ENCODE measurements at places on chromosomes 6 and 20.

GRCh38 chr6:44065443-44066140 lies 61.7 kb downstream of the MRPL14 start:
- DNase-seq = no peak

DNA sequence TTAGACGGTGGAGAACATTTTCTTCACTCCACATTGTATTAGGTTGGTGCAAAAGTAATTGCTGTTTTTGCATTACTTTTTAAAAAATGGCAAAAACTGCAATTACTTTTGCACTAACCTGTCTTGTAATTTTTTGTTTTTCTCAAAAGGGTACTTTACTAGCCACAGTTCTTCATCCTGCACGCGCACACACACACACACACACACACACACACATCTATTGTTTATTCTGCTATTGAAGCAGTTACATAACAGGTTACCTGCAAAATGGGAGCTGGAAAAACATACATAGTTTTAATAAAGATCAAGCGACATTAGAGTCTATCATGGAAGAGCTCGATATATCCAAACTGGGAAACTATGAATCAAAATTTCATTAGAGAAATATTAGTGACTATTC lies 235.2 kb downstream of the SIM1 start:
- DNase-seq = no peak

- DNase-seq = no peak
Observed at GRCh38 chr6:53616450-53617357, 48.9 kb downstream of the KLHL31 start.

DNA sequence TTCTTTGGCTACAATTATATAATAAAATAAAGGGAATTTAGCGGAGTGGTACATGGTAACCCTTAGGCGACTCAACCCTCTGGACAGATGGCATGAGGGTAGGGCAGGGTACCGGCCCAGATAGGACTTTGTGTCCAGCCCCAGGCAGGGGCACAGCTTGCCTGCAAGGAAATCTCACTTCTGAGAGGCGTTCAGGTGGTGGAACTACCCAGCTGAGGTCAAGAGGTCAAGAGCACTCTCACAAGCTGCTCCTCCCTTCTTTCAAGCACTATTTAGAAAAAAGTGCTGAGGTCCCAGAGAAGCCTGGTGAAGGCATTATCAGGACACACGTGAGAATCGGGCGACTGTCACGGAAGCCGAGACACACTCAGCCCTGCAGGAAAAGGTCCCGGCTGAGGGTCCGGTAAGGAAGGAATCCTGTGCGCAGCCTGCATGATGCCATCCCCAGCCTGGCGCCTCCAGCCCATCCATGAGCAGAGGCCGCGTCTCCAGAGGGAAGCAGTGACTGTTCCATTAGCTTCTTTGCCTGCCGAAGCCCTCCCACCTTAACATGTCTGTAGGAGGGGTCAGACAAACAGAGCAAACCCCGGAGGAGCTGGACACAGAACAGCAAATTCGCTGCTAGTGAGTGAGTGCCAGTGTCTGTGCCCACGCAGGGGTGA lies 54.8 kb downstream of the WDR27 start:
- DNase-seq = no peak

GRCh38 chr20:48657426-48658197 lies 170.2 kb downstream of the PREX1 start:
- peak; percentile 77 for DNase-seq

- no peak for DNase-seq
Observed at GRCh38 chr6:56416247-56416646, 168.9 kb upstream of the COL21A1 start.

GRCh38 chr6:143180826-143181225 lies 120.1 kb downstream of the AIG1 start:
- no peak for DNase-seq

DNA sequence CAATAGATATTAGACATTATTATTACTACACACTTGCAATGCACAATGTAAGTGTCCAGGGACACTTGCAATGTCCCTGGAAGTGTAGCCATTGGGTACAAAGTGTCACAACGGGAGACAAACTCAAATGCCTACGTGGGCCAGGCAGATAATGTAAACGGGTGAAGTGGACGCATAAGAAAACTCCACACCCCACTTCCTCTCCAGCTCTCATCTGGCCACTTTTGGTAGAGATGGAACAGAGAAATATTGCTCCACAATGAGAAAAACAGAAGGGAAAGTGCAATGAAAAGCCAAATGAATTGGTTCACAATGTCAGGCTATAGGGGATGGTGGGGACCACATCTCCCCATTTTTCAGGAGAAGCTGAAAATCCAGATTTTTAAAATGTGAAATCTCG lies 9.4 kb downstream of the SULF2 start:
- no peak for DNase-seq

DNA sequence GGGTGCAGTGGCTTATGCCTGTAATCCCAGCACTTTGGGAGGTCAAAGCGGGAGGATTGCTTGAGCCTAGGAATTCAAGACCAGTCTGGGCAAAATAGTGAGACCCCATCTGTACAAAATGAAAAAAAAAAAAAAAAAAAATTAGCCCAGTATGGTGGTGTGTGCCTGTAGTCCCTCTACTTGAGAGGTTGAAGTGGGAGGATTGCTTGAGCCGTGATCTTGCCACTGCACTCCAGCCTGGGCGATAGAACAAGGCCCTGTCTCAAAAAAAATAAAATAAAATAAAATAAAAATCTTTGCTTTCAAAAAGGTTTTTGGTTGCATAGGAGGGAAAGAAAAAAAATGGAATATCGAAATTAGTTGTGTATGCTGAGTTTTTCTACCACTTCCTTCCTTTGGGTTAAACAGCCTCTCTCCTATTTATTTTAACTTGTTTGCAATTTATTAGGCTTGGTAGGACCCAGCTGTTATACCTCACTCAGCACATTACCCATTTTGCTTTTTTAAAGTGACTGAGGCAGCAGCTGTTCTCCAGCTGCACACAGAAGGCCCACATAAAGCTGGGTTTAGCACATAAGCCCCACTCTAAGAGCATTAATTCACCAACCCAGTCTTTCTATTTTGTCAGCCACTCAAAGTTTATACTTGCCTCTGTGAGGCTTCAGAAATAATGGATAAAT lies 152.3 kb downstream of the ZFAND3 start:
- DNase-seq = no peak

DNA sequence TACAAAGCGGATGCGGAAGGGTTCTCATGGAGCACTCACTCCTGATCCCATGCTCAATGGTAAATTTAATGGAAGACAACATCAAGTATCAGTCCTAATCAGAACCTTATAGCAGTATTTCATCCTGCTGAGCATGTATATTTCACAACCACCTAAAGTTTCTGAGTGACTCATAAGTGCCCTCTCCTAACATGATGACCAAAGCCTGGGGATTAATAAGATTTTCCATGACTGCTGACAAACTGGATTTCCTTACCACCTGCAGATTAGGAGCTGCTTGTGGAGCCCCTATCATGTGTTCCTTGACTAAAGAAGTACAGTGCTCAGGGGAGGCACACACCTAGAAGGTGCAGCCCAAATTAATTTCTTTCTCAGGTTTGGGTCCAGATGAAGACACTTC lies 112.8 kb downstream of the INSM1 start:
- no peak for DNase-seq

GRCh38 chr6:22294301-22294700 lies 2.5 kb downstream of the PRL start:
- DNase-seq = no peak

- DNase-seq = no peak
Observed at GRCh38 chr6:154653385-154653784, 79.8 kb upstream of the SCAF8 start.
